Spleen (tissue), 13 donors: ENCODE measurements at places on chromosomes 7 and 10. TPM values are rescaled to one million over a fixed set of nuclear protein-coding genes. Genes with fewer than 3 reads are reported as not detected.
A peak's percentile ranks its signal among the peaks of the same experiment; 100 is the strongest.

DNA sequence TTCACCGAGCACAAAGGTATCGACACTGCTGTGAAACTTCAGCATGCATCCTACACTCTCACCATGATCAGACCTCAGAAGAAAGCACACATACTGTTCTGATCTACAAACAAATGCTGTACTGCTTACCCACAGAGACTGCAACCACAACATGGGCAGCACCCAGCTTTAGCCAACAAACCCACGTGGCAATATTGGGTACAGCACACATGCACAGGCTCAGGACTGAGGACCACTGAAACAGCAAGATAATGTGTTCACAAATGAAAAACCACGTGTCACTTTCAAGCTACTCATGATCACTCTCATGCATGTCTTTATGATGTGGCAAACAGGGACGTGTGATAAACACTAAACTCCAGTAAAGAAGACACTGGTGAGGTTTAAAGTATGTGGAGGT, 119.3 kb upstream of the PTN start:
- no peaks in the 10 kb centered on the region for H3K36me3 ChIP-seq
- H3K4me1 ChIP-seq = no peaks in the 10 kb centered on the region
- H3K4me3 ChIP-seq = no peak overlapping the region

DNA sequence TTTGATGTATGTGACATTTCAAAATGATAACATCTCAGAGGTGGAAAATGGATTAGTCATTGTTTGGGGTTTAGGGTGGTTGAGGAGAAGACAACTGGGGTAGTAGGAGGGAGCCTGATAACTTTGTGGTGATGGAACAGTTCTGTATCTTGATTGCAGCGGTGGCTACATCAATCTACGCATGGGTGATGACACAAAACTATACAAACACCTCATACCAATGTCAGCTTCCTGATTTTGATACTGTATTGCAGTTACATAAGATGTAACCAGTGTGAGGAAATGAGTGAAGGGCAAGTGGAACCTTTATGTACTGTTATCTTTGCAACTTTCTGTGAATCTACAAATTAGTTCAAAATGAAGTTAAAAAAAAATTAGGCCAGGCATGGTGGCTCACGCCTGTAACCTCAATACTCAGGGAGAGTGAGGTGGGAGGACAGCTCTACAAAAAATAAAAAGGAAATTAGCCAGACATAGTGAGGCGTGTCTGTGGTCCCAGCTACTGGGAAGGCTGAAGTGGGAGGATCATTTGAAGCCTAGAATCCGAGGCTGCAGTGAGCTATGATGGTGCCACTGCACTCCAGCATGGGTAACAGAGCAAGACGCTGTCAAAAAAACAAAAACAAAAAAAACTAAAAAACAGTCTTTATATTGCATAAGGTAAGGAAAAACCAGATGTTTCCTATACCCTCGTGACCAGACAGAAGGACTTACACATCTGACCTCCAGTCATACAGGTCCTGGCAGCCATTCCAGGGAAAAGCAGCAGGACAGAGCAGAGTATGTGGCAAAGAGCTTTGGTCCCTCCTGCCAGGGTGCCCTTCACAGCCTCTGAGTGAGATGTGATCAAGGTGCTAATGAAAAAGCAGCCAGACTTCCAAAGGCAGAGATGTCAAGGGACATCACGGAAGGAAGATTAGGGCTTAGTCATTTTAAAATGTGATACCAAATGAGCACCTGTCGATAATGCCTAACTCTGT, 50.8 kb downstream of the CYTH3 start:
- H3K27ac ChIP-seq = peak overlapping the region; percentile 31
- no peak overlapping the region for H3K4me3 ChIP-seq
- H3K36me3 ChIP-seq = no peaks in the 10 kb centered on the region

DNA sequence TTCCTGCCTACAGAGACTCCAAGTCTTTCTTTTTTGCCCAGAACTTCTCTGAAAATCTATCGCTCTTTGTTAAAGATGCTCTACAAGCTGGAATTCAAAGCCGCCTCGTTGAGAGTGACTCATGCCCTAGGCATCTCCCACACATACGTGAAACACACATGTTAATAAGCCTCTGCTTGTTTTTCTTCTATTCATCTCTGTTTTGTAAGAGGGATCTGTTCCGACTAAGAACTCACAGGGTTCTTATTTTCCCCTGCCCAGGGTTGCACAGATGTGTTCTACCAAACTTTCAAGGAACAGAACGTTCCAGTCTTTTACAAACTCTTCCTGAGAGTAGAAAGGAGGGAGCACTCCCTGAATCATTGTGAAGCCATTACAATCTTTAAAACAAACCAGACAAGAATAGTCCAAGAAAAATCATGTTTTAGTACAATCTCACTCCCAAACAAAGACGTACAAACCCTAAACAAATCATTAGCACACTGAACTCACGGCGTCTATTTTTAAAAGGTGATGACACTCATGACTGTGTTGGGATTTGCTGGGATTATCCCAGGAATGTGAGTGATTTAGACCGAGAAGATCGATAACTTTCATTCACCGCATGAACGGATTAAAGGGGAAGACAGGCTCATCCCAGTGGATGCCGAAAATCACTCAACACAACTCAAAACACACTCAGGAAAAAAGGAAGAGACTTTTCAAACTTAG, 55.3 kb upstream of the INPP5A start:
- no peak overlapping the region for H3K4me3 ChIP-seq
- H3K27me3 ChIP-seq = peaks cover 33% of the 10 kb centered on the region
- H3K36me3 ChIP-seq = no peaks in the 10 kb centered on the region

GRCh38 chr10:50805981-50806622, 66.4 kb downstream of the ASAH2B start:
- H3K36me3 ChIP-seq = no peaks in the 10 kb centered on the region
- H3K4me3 ChIP-seq = no peak overlapping the region
- no peaks in the 10 kb centered on the region for H3K27me3 ChIP-seq
- DNase-seq = no peak
- no peak overlapping the region for H3K27ac ChIP-seq
- H3K4me1 ChIP-seq = no peaks in the 10 kb centered on the region

Gene ABCA13
- polyA plus RNA-seq = 0.10 TPM

DNA sequence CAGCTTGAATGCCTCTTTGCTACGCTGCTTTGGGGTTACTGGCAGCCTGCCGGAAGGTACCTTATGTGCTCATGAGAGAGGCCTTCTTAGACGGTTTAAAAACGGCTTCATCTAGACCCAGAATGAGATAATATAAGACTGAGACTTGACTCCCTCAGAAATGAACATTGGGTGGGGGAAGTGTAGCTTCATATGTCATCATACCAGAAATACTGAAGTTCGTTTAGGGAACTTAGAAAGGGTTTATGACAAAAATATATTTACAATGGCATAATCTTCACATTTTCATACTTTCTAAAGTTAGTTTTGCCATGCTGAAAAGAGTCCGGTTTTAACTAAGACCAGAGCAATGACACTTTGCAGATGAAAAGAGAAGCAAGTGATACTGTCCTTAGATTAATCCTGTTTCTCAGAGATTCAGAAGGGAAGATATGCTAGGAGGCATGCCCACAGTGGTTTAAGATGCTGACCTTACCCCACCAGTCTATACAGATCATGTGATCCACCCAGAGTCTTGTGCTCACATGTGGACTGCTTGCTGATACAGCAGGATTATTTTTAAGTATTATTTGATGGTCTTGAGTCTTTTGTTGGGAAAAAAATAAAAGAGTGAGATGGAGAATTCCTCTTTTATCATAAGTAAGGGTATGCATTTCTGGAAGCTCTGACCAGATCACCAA, 40.8 kb upstream of the HGF start:
- H3K4me3 ChIP-seq = no peak overlapping the region
- DNase-seq = no peak
- no peaks in the 10 kb centered on the region for H3K36me3 ChIP-seq
- H3K27me3 ChIP-seq = no peaks in the 10 kb centered on the region

DNA sequence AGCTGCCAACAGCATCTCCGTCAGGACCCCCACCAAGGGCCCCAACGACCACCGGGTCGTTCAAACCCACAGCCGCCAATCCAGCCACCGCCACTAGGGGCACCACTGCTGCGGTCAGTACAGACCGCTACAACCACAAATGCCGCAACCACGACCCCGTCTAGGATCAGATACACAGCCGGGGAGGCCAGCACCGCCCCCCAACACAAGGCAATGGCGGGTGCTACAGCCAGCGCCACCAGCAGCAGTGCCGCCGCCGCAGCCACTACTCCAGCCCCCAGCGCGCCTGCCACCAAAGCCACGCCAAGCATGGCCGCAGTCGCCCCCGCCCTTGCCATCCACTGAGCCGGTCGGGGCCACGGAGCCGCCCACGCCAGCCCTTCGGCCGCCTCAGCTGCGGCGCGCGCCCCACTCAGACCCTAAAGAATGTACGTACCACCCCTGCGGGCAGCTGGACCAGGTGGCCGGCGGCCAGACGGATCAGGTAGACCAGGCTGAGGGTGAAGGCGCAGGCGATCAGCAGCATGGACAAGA, 473 bp downstream of the CYP51A1 start:
- peaks cover 23% of the 10 kb centered on the region for H3K4me1 ChIP-seq
- DNase-seq = peak; percentile 92
- peak overlapping the region; percentile 97 for H3K27ac ChIP-seq
- H3K36me3 ChIP-seq = peaks cover 2% of the 10 kb centered on the region
- no peaks in the 10 kb centered on the region for H3K27me3 ChIP-seq
- peak overlapping the region; percentile 80 for H3K4me3 ChIP-seq

DNA sequence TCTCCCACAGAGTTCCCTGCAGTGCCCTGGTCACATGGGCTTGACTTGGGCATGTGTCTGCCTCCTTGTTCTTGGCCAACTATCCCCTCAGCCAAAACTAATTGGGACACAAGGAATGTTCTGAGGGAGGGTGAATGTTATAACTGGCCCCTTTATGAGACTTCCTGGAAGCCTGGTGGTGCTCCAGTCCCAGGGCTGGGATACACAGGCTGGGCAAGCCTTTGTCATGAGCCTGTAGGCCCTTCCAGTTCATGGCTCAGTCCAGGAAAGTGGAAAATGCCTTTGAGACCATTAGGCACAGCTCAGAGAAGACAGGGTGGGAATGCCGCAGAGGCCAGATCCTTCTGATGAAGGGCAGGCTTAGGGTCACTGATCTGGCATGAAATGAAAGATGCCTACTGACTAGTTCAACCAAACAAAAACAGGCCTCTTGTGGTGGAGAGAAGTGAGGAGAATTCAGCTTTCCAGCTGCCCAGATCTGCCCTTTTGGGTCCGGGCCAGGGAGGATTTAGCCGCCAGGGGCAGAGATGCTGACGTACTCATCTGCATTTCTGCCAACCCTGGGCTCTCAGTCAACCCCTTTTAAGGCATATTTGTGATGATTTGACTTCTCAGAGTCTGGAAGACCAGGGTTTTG, 961.5 kb downstream of the KCNMA1 start:
- no peak overlapping the region for H3K4me3 ChIP-seq
- no peaks in the 10 kb centered on the region for H3K4me1 ChIP-seq
- no peaks in the 10 kb centered on the region for H3K36me3 ChIP-seq
- no peak for DNase-seq
- peak overlapping the region; percentile 10 for H3K27ac ChIP-seq

GRCh38 chr10:29699621-29700020, 64.8 kb upstream of the SVIL start:
- peaks cover 14% of the 10 kb centered on the region for H3K4me1 ChIP-seq
- H3K27ac ChIP-seq = no peak overlapping the region
- no peaks in the 10 kb centered on the region for H3K27me3 ChIP-seq
- no peaks in the 10 kb centered on the region for H3K36me3 ChIP-seq

DNA sequence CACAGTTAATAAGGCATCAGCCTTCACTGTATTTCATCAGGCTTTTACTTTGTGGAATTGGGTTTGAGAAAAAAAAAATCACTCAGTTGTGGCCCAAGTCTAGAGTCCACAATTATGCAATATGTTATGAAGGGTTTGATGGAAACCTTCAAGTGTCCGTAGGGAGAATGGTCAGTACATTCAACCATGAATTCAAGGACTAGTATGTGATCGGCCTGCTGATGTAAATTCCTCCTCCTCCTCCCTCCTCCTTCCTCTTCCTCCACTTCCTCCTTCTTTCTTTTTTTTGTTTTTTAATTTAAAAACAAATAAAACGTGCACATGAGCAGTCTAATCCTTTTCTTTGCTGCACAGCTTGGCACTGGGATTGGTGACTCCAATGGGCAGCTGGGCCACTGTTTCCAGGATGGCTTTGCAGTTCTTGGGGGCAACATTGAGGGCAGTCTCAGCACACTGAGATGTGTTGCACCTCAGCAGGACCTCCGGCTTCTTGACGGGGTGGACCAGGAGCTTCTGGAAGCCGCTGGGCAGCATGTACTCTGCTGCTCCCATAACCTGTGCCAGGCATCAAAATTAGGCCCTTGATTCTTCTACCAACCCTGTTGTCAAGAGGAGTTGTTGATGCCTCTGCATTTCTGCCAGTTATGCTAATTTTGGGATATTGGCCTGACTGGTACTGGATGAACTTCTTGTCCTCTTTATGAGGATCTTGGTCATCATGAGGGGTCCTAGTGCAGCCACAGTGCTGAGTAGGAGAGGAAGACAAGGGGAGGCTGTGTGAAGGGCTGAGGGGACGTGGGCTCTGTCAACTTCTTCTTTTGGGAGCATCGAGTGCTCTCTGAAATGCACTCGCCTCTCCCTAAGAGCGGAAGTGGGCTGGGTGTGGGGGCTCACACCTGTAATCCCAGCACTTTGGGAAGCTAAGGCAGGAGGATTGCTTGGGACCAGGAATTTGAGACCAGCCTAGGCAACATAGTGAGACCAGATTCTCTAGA, 9.3 kb upstream of the IL2RA start:
- H3K27me3 ChIP-seq = no peaks in the 10 kb centered on the region
- H3K36me3 ChIP-seq = no peaks in the 10 kb centered on the region
- H3K4me3 ChIP-seq = no peak overlapping the region
- H3K27ac ChIP-seq = peak overlapping the region; percentile 82

- no peaks in the 10 kb centered on the region for H3K36me3 ChIP-seq
- H3K4me3 ChIP-seq = no peak overlapping the region
- no peak overlapping the region for H3K27ac ChIP-seq
- peaks cover 53% of the 10 kb centered on the region for H3K4me1 ChIP-seq
- H3K27me3 ChIP-seq = no peaks in the 10 kb centered on the region
Observed at GRCh38 chr10:77622889-77623291, 14.7 kb downstream of the KCNMA1 start.

Gene MYOZ1
- 0.26 TPM for polyA plus RNA-seq

GRCh38 chr7:16463520-16463919, 2.0 kb downstream of the SOSTDC1 start:
- no peak overlapping the region for H3K27ac ChIP-seq
- H3K27me3 ChIP-seq = peaks cover 4% of the 10 kb centered on the region
- no peak for DNase-seq
- no peaks in the 10 kb centered on the region for H3K36me3 ChIP-seq
- H3K4me1 ChIP-seq = no peaks in the 10 kb centered on the region

GRCh38 chr7:107502154-107502553, 32.3 kb downstream of the GPR22 start:
- H3K4me3 ChIP-seq = no peak overlapping the region
- no peak for DNase-seq
- no peak overlapping the region for H3K27ac ChIP-seq
- peaks cover 12% of the 10 kb centered on the region for H3K36me3 ChIP-seq
- H3K4me1 ChIP-seq = peaks cover 7% of the 10 kb centered on the region

DNA sequence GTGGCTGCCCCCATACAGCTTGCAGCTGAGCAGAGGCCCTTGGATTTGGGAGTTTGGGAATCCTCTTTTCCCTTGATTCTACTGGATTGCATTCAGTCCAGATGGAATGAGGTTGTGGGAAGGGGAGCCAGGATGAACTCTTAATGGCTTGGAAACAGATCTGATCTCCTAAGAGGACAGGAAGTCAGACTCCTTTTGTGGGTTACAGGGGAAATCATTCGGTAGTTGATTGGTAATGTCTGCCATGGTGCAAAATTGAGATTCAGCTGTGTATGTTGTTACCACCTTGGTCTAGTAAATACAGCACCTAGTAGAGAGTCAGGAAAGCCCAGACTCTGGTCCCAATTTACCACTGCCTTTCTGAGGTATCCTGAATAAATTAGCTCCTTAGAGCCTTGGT, 144.2 kb upstream of the TNRC18 start:
- H3K27me3 ChIP-seq = no peaks in the 10 kb centered on the region
- no peaks in the 10 kb centered on the region for H3K36me3 ChIP-seq
- H3K27ac ChIP-seq = no peak overlapping the region
- no peak for DNase-seq
- H3K4me1 ChIP-seq = peaks cover 10% of the 10 kb centered on the region
